ENCODE measurements at places on chromosomes 11 and 22.

DNA sequence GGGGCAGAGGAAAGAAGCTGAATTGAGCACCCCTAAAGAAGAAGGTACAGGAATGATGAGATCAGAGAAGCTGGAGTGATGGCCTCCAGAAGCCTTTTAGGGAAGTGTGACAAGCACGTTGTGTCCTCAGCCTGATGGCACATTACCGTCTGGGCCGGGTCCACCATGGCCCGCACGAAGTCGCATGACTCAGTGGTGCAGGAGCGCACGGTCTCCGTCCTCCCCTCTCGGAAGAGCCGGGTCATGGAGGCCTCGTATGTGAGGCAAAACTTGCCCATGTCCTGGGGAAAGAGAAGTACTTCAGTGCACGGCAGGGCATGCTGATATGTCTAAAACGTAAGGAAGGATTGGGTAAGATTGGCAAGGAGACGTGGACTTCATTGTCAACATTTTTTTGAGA lies 11.2 kb upstream of the TESMIN start:
- no peak for DNase-seq

GRCh38 chr22:22075382-22076163 lies 93.0 kb upstream of the TOP3B start:
- DNase-seq: no peak

DNA sequence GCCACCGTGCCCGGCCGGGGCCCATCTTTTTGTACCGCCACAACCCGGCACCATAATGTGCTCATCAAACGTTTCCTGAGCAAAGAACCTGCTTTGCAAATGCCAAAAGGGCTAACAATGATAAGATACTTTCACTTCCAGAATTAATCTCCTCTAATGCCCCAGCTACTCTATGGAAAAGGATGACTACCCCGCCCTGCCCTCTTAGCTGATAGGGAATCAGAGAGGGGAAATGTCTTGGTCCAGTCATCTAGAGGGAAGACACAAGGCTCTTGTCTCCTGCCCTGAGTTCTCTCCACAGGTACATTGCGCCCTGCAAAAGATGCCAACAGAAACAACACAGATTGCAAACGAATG lies 586 bp downstream of the TTLL1 start:
- DNase-seq: no peak

DNA sequence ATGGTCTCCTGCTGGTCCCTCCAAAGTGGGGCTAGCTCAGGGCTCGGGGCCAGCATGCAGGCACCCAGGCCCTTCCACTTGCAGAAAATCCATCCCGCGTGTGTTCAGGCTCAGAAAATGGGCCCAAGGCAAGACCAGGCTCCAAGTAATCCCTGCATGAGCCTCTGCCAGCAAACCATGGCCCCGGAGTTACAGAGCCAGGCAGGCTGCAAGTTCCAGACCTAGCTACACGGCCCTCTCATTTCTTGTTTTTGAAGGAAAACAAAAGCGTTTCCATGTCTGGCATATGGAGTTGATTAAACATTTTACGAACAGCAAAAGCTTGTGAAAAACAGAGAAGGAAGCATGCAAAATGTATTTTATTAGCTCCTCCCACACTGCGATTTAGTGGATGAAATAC lies 29.7 kb downstream of the KIAA0930 start:
- DNase-seq: no peak

DNA sequence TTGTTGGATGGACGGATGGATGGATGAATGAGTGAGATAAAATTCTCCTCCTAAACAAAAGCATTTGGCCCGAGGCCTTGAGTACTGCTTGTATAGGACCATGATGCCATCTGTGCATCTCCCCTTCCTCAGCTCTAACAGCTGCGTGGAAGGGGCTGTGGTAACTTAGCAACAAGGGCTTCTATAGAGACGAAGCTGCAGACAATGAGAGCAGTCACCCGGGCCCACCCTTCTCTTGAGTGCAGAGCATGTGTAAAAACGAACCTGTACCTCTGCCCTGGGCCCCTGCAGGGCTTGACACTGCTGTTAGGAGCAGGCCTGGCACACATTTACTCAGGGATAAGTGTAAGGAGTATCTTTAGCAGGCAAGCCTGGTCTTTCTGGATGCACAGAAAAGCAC lies 391.5 kb downstream of the CADM1 start:
- peak; percentile 48 for DNase-seq

DNA sequence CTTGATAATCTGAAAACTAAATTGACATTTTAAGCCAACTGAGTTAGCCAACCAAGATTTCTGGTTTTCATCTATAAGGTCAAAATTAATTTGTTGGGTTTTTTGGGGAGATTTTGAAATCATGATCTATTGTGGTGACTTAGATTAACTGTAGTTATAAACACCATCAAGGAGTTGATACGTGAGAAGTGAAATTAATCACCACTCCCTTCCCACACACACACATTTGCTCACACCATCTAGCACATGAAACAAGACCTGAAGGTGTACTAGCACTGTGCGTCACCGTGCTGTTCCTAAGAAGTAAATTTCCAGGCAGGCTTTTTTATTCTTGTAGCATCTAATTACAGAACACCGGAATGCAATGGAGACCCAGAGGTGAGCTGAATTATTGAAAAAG lies 2.1 kb downstream of the OR5B21 start:
- DNase-seq: no peak

- no peak for DNase-seq
Measured at GRCh38 chr11:123020968-123021367, 39.3 kb upstream of the BSX start.

GRCh38 chr11:128814856-128815705 lies 52.0 kb downstream of the KCNJ1 start:
- peak; percentile 79 for DNase-seq

DNA sequence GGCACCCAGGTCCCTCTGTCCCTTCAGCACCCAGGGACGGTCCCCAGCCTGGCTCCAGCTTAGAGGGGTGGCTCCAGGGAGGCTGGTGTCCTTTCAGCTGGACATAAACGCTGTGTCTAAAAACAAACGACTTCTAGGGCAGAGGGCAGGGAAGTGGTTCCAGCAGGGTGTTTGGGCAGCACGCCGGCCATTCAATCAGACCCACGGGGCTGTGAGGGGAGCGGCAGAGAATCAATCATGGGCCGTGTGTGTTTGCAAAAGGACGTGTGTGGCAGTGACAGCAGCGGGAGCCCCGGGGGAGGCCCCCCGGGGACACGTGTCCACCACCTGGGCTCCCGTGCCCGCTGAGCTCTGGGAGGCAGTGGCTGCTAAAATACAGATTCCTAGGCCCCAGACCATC lies 127.7 kb downstream of the MN1 start:
- DNase-seq: no peak

DNA sequence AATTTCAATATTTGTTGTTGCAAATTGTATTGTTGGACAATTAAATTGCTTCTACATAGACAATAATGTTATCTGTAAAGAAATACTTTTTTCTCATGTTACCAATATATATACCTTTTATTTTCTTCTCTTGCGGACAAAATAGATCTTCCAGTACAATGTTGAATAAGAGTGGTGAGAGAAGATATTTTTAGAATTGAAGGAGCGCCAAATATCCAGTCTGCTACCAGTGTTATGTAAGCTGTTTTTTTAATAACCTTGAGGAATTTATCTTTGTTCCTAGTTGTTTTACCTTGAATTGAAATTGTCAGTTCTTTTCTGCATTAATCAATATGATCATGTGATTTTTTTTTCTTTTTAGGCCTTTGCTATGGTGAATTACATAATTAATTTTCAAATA lies 1702.5 kb upstream of the RAG2 start:
- no peak for DNase-seq

DNA sequence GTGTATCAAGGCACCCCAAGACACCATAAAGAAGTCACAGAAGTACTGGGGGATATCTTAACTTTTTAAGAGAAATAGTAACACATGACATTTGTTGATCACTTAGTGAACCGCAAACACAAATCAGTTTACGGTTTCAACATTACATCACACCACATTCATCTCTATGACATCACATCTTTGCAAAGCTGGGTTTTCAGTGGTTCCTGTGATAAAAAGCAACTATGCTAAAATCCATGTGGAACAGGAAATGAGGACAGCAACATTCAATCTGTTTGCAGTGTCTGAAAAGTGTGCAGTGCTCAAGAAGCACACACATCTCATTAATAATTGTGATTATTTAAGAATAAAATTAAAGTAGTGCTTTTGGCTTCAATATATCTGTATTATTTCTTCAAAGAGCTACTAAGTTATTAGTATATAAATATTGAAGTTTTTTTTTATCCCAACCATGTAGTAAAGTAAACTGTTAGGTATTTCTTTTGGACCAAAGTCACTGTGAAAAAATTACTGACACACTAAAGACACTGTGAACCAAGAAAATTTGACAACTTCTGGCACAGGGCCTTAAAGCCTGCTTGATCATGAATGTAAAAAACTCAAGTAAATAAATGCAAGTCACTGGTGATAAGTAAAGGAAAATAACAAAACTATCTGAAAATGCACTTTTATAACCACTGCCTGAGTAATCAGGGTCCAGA lies 156.0 kb upstream of the SOX6 start:
- no peak for DNase-seq

DNA sequence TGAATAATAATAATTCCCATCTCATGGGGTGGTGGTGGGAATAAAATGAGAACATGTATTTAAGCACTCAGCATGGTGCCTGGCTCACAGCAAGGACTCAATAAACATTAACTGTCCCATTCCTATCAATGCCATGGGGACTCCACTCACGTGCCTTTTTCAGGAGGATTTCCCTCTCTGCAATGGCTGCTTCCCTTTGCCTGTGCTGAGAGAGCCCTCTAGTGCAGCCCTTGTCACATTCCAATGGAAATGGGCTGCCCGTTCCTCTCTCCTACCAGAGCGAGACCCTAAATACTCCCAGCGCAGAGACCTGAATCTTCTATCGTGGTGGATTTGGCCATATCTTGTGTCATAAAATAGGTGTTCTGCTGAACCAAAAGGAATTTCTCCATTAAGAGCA lies 621.5 kb upstream of the B3GAT1 start:
- peak; percentile 47 for DNase-seq

- no peak for DNase-seq
Measured at GRCh38 chr11:109037856-109038780, 373.2 kb downstream of the DDX10 start.

DNA sequence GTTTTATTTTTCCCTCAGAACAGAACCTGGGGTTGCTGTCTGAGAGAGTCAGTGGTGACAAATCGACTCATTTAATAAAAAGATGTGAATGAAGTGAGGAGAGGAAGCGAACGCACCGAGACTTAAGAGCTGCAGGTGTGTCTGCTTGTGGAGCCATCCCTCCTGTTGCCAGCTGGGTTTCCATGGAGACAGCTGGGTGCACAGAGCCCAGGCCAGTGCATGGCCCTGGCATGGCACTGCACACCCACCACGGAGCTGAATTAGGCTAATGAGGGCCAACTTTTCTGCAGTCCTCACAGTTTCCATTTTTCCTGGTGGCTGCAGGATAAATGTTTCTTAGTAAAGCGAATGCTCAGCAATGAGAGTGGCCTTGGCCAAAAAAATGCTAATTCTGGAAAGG lies 750.2 kb downstream of the OPCML start:
- DNase-seq: no peak

DNA sequence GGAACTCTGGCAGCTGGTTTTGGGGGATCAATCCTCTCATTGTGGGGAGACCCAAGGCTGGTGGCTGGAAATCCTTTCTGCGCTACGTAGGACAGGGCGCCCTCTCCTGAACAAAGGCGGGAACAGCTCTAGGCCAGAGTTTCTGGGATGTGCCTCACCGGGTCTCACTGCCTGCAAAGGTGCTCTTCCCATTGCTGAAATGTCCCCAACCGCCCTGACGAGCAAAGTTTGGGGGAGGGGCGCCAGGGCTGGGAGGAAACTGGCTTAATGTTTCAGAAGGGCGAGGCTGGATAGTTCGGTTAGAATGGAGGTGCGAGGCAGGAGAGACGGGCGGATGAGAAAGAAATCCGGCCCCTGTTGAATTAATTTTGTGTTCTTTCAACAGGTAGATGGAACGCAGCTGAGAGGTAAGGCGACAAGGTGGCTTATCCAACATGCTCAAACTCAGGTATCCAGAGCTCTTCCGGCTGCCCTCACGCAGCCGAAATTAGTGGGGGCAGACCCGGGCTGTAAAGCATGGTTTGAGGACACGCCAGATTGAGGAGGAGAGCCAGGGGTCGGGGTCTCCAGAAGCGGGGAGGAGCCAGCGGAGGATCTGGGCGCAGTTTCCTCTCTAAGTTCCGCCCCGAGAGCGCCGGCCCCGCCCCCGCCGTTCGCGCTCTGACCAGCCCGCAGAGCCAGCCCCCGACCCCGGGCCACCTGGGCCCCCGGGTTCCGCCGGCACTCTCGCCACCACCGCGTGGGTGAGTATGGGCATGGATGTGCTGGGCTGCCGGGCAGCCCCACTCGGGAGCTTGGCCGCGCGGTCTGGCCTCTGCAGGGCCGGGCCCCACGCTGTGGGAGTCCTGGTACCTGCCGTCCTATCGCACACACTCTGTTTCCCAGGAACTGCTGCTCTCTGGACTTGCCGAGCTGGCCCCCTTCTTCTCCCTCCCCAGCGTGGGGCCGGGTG lies at the start of gene PGAP2:
TSS of gene PGAP2 (plus strand) at position 652 of the 952 bp plus-strand sequence. CDS start 2,700 bp downstream, outside the sequence.
- peak; percentile 64 for DNase-seq

DNA sequence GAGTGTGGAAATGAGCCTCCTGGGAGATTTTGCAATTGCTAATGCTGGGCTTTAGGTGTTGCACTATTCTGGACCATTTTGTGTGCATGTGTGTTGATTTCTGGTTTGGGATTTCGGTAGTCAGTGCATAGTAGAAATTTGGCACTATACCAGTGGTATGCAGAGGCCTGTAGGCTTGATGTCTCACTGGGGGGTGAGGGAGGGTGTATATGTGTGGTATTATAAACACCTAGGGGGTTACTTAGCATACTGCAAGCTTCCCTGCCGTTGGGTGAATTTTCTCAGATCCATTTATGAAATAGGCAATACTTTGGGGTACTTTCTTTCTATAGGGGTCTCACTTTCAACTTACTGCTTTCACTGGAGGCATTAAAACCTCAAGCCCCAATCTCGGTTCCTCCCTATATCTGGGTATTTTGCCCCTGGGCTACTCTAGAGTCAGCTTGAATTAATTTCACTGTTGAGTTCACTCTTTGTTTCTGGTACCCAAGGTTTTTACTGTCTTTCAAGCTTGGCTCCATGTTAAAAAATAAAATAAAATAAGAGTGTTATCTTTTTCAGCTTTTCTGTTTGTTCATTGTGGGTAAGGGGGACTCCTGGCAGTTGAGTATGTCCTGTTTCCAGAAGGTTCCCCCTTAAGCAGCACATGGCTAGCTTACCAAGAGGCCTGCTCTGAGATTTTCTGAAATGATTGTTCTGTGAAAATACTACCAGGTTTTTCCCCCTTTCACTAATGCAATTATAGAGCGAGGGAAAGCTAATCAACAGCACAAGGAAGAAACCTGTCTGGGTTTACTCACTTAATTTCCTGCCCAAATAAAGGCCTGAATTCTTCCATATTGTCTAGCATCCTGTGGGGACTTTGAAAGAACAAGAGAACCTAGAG lies 45.8 kb downstream of the PPFIBP2 start:
- no peak for DNase-seq

DNA sequence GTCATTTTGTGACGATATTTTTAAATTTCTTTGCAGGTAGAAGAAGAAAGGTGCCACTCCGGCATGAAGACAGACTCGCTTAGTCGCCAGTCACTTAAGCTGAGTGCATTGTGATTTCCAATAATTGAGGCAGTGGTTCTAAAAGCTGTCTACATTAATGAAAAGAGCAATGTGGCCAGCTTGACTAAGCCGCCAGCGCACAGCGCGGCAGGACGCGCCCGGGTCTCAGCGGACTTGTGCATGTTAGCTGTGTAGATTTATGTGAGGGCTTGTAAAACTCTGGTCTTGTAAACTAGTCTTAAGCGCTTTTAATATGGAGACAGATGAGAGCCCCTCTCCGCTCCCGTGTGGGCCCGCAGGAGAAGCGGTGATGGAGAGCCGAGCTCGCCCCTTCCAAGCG lies 5.6 kb downstream of the DGCR8 start:
- no peak for DNase-seq
